SJSA1 (cell line): ENCODE measurements at places on chromosomes 3 and 15. TPM values are rescaled to one million over a fixed set of nuclear protein-coding genes. Genes with fewer than 3 reads are reported as not detected.
A peak's percentile ranks its signal among the peaks of the same experiment; 100 is the strongest.

TMOD3 gene
- total RNA-seq: 41.1 and 71.4 TPM in 2 replicates

CPN2 gene
- total RNA-seq: not detected in 2 replicates

PPARG gene
- 0.39 and 1.3 TPM in 2 replicates for total RNA-seq

GOLGA8H gene
- total RNA-seq: 0.97 TPM in 1 of 2 replicates, not detected in the other

HGD gene
- not detected in 2 replicates for total RNA-seq

CPNE9 gene
- not detected in 2 replicates for total RNA-seq

RHOV gene
- total RNA-seq: not detected in 2 replicates

HDC gene
- total RNA-seq: not detected in 2 replicates

BCHE gene
- not detected in 2 replicates for total RNA-seq

GORASP1 gene
- 22.7 and 39.7 TPM in 2 replicates for total RNA-seq

NDUFB4 gene
- 84.1 and 135 TPM in 2 replicates for total RNA-seq

MESP1 gene
- 0.26 TPM in 1 of 2 replicates, not detected in the other for total RNA-seq

FBXW12 gene
- total RNA-seq: not detected in 2 replicates

DNA sequence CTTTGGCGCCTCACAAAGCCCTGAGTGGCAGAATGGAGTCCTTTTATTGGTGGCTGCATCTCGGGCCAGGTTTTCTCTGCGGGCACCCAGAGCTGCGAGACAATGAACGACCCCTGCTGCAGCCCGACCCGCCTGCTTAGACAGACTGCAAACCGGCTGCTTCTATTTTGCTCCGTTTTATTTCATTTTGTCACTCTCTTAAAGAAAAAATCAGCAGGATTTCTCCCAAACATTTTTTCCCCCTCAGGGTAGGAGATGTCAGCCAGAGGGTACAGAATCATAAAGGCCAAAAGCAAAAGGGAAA is 64.8 kb downstream of the OXNAD1 start:
- no peak for DNase-seq

DNA sequence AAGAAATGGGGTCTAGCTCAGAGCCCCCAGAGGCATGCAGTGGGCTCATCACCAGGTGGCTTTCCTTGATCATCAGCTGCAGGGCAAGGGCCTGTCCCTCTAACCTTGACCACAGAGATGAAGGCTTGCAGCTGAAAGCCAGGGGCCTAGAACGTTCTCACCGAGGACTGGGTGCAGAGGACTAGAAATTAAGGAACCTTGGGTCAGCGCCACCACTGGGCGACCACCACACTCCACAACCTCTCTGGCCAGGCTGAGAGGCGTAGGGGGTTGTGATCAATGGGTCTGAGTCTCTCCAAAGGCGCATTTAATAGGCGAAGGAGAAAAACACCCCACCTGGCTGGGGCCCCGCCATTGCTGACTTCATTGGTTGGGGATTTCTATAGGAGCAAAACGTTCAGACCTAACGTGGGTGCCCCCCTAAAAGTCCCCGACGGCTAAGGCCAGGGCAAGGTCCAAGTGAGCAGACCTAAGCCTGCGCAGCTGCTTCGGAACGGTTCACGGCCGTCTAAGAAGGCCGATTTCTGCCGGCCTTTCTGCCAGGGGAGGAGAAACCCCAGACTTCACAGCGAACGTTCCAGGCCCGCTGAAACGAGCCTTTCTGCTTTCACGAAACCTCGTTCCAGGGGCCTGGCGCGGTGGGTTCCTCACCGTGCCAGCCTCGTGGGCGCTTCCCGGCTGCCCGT is 915 bp downstream of the BCL2L10 start:
- no peak for DNase-seq

DNA sequence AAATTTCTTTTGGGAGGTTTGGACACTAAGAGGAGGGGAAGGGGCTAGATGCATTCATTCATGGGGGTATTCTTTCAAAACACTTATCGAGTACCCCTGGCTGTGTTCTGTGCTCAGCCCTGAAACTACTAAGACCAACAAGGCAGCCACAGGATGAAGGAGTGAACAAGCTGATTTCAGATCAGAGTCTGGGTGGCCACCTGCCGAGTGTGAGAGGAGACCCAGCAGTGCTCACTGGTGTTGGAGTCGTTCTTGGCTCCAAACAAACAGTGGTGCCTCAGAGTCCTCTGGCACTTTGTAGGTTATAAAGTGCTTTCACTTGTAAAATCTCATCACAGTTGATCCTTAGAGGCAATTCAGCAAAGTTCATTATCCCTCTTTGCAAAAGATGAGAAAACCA is 48.8 kb upstream of the CMTM8 start:
- no peak for DNase-seq

- no peak for DNase-seq
These were observed 44.5 kb downstream of the IL17RD start for GRCh38 chr3:57120451-57121174.

DNA sequence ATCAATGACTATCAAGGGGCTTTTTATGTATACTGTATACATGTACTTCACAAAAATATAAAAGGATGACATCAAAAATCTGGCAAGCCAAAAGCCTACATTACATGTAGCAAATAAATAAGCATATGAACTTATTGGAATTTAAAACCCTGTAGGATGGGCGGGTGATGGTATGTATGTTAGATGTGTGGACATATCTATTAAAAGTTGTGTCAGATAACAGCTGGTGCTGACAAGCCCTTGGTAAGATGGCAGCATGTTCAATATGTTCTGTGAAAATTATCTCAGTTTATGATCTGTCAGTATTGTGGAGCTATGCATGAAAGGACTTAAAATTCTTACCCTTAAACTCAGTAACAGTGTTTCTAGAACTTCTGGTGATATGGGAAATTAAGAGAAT is 20.1 kb downstream of the CTNNB1 start:
- DNase-seq: no peak

- DNase-seq: no peak
These were observed 114.7 kb upstream of the FRMD4B start for GRCh38 chr3:69500604-69501003.

DNA sequence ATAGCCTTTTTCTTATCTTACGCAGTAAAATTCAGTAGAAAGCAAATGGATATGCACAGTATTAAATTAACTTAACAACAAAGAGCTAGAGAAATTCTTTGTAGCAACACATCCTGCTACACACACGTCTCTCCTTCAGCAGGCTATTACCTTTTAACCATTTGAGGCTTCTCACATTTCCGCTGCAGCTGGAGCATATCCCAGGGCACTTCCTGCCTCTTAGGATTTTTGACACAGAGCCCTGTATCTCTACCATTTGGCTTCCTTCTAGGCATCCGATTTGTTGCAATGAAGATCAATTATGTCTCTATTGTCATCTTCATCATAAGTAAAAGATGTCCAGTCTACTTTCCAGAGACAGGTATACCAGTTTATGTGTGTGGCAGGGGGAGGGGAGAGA is 292.4 kb upstream of the CBLB start:
- no peak for DNase-seq

- DNase-seq: no peak
These were observed 380.2 kb downstream of the ULK4 start for GRCh38 chr3:41581700-41582099.

GRCh38 chr3:119428538-119428937 is 34.9 kb downstream of the TMEM39A start:
- no peak for DNase-seq

DNA sequence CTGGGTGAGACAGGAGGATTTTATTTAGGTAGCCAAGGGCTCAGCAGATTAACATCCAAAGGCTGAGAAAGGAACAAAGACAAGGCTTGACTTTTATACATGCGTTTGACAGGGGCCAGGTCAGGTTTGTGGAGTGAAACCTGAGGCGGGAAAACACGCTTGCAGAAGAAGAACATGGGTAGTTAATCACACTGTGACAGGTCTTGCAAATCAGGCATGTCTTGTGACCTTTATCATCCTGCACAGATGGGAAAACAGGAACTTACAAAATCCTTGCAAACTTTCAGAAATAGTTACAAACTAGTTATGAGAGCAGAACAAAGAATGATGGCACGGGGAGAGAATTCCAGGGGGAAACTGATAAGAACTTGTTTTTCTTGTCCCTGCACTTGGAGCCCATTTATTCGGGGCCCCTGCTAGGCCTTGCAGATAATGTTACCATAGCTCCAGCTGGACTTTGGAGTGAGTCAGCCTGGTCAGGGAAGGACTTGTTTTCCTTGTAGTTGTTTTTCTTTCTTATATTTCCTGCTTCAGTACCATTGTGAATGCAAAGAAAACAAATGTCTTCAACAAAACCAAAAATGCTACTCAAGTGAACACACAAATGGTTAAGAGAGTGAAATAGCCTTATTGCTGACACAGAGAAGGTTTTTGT is 965.9 kb upstream of the ROBO1 start:
- DNase-seq: no peak

DNA sequence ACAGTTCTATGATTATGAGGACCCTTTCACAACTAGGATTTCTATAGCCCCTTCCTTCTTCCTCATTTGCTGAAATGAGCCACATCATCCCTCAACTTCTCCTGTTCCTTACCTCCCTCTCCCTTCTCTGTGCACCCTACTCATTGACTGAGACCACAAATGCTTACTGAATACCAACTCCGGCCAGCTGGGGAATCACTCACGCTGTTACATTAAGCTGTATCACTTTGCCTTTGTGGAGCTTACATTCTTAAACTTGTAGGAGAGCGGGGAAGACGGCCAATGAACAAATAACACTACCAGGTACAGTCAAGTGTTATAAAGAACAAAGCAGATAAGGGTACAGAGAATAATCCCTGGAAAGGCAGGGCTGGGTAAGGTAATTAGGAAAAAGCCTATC is 5.7 kb downstream of the SUCLG2 start:
- peak; percentile 5 for DNase-seq

GRCh38 chr3:160135851-160136250 is 89.4 kb upstream of the C3orf80 start:
- DNase-seq: no peak

GRCh38 chr15:48451736-48452135 is 120.5 kb downstream of the DUT start:
- no peak for DNase-seq

GRCh38 chr15:100484443-100484842 is 44.3 kb downstream of the CERS3 start:
- DNase-seq: no peak

DNA sequence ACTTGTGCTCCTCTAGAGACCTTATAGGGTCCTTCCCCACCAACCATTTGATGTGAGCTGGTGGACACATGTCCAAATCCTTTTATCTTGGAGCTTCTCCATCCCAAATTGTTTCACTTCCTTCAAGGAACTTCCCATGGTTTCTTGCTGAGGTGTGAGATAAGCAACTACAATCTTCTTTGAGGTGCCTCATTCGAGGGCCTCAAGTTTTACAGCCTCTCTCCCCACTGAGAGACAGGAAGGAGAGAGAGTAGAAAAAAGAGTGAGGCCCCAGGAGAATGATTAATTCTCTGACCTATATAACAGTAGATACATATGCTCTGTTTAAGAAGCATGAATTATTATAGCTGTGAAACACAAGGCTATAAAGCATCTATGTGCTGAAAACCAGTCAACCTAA is 70.5 kb downstream of the SUMF1 start:
- no peak for DNase-seq

GRCh38 chr3:27880969-27881892 is 159.1 kb upstream of the EOMES start:
- DNase-seq: no peak

DNA sequence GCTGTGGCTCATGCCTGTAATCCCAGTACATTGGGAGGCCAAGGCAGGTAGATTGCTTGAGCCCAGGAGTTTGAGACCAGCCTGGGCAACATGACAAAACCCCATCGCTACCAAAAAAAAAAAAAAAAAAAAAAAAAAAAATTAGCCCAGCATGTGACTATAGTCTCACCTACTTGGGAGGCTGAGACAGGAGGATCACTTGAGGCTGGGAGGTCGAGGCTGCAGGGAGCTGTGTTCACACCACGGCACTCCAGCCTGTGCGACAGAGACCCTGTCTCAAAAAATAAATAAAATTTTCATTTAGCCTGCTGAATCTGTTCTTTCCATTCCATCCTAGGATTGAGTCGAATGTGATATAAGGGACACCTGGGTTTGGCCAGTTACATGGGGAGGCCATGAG is 14.6 kb upstream of the PRICKLE2 start:
- no peak for DNase-seq
